C1 segment of cervical spinal cord (tissue), 14 donors: ENCODE measurements at places on chromosomes 6 and 20.

- no peak for DNase-seq
These were observed 74.4 kb upstream of the EYA4 start for GRCh38 chr6:133166766-133167165.

- no peak for DNase-seq
These were observed 66.3 kb downstream of the SLX4IP start for GRCh38 chr20:10501402-10501801.

GRCh38 chr6:159945801-159946392 lies 23.0 kb upstream of the IGF2R start:
- DNase-seq = no peak

- DNase-seq = no peak
These were observed 281.9 kb downstream of the CDKAL1 start for GRCh38 chr6:20816126-20816525.

DNA sequence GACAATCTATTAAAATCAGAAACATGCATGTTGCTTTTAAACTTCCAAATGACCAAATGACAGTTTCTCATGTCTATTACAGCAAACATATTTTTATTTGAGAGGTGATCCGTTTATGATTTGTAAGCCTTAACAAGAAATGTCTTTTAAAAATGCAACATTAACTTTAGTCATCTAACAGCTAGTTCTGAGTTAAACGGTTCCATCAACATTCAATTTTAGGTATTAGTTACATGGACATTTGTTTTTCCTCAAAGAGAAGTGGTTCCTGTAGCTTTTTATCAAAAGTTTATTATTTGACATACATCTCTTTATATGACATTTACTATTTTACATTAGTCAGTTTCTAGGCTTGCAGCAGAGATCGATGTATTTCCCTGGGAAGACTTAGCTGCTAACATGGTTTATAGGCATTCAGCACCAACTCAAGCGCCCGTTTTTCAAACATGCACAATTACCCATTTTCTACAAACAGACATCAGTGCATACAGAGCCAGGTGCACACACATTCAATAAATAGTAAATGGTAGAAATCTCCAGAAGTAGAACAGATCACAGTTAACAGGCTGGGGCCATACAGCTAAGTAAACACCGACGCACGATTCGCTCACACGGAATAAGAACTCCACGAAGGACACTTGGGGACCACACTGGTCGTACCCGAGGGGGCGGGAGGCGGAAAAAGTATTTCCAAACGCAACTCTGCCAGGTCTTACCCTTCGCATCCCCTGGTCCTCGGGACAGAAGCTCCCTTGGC lies 882 bp downstream of the CNR1 start:
- DNase-seq = no peak

DNA sequence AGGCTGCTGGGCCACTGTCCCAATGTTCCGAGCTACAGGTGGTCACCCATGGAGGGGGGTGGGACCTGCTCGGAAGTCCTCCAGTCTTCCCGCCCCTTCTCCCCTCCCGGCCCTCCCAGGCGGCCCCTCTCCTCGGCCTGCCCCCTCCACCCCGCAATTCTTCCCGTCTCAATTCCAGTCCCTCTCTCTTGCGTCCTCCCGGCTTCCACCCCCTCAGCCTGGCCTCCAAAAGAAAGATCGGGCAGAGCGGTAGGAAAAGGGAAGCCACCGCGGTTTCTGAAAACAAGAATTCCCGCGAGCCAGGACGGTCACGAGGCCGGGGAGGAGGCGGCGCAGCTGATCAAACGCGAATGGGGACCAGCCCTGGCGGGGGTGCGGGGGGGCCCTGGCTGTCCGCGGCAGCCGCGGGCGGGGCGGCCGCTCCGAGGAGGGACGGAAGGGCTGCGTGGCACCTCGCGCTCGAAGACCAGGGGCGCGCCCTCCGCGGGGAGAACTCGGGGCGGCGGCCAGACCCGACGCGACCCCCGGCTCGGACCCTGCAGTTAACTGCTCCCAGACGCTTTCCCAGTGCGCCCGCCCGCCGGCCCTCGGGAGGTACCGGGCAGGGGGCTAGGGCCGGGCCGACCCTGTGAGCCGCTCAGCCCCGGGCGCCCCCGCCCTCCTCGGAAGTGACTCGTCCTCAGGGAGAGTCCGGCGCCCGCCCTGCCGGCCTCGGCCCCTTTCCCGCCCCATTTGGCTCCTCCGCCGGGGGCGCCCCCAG lies 1.0 kb downstream of the PXDC1 start:
- DNase-seq = peak; percentile 64

- DNase-seq = no peak
These were observed 209.3 kb downstream of the DLL1 start for GRCh38 chr6:170081556-170081955.

DNA sequence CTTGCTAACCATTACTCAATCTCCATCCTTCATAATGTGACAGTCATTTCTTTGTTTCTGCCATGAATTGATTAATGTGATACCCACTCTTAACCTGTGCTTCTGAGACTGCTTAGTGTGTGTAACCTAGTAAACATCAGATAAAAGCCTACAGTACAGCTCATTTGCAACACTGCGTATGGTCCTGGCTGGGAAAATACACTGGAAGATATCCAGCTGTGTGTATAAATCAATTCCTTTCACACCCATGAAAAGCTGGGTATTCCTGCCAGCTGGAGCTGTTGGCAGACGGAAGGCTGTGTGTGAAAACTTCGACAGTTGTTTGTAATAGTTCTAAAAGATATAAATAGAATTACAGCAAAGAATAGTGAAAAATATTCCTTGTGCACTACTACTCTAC lies 509.2 kb downstream of the FRK start:
- DNase-seq = no peak

- DNase-seq = no peak
These were observed at the start of gene ADGRF5 for GRCh38 chr6:46921731-46922130. Gene ADGRF5, minus strand, starts transcription at chr6:46921938. Its CDS starts 15,176 bp downstream, at chr6:46906762.

- no peak for DNase-seq
These were observed 18.4 kb downstream of the LAMA4 start for GRCh38 chr6:112235956-112236355.

GRCh38 chr6:118553132-118553531 lies 5.0 kb downstream of the PLN start:
- no peak for DNase-seq

DNA sequence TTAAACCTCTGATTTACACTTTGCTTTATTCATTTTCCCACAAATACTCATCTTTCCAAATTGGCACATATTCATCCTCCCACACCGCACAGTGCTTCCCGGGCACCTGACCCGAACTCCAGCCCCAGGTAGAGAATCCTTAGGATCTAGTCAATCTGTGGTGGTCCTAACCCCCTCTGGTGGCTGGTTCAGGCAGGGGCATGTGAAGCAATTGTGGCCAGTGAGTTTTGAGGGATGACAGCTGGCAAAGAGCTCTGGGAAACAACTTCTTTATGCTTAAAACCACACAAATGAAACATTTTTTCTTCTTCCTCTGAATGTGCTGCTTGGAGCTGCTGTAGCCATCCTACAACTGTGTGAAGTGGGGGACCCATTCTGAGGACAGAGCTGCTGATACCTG lies 54.7 kb downstream of the ELOVL5 start:
- no peak for DNase-seq

- no peak for DNase-seq
These were observed 130.1 kb downstream of the RNASET2 start for GRCh38 chr6:166826264-166826663.

- DNase-seq = no peak
These were observed 204.4 kb upstream of the ID4 start for GRCh38 chr6:19632786-19633185.

- DNase-seq = no peak
These were observed 456.9 kb upstream of the JAG1 start for GRCh38 chr20:11130554-11131166.

- DNase-seq = no peak
These were observed 168.9 kb upstream of the COL21A1 start for GRCh38 chr6:56416247-56416646.

- no peak for DNase-seq
These were observed 71.3 kb upstream of the KCNG1 start for GRCh38 chr20:51094221-51094620.

DNA sequence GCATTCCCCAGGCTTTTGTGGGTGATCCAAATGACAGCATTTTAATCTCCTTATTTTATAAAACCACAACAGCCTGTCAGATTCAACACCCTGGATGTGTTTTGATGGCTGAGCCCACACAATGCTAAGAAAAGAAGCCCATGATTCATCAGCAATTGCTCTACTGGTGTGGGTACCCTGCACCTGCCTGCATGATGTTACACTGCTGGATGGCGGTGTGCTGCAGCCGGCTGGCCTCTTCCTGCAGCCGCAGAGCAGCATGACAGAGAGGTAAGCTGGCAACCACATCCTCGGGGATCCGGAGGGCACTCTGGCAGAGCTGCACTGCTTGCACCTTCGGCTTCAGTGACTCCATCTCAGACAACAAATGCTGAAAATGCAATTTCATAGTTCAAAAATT lies 327.5 kb downstream of the SYNE1 start:
- DNase-seq = no peak

DNA sequence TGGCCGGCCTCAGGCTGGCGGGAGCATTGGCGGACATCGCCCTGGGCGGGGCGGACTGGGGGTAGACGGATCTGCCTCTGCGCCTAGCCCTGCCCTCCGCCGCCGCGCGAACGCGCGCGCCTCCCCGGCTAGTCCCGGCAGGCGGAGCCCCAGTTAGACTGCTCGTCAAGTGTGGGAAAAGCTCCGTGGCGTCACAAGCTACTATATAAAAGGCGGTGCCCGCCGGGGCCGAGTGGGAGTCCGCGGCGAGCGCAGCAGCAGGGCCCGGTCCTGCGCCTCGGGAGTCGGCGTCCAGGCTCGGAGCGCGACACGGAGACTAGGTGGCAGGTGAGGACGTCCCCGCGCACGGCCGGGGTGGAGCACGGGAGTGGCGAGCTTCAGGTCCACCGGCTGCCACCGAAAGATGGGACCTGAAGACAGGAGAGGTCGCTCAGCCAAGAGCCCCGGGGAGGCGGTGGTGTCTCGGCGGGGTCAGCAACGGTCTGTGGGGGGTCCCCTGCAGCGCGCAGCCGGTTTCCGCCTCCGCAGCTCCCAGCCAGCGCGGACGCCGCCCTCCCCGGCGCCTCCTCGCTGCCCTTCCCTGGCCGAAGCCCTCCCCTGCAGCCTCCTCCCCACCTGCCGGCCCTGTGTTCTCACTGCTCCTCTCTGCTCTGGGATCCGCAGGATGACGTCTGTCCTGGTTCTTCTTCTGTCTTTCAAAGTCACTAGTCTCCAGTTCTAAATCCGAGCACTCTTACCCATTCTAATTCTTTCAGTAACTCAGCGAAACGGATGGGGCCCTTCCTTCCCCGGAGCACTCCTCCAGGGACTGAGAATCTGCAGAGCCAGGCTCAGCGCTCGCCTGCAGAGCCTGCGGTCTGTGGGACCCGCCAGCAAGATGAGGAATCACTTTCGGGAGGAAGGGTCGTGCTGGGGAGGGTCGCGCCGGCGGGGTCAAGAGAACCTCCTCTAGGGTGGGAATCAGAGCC lies 4.3 kb upstream of the RIPK1 start:
- DNase-seq = peak; percentile 92

GRCh38 chr20:63884506-63885263 lies 10.2 kb upstream of the DNAJC5 start:
- DNase-seq = no peak

DNA sequence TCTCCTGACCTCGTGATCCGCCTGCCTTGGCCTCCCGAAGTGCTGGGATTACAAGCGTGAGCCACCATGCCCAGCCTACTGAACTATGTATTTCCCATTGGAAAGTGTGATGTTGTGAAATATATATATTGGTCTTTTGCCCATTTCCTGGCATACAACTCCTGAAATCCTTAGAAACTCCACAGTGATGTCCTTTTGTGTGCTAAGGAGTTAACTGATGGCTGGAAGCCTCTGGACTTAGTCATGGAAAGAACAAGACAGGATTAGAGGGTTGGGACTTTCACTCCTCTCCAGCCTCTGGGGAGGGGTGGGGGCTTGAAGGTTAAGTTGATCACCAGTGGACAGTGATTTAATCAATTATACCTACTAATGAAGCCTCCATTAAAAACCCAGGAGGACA lies 7.1 kb downstream of the PANK2 start:
- DNase-seq = no peak

DNA sequence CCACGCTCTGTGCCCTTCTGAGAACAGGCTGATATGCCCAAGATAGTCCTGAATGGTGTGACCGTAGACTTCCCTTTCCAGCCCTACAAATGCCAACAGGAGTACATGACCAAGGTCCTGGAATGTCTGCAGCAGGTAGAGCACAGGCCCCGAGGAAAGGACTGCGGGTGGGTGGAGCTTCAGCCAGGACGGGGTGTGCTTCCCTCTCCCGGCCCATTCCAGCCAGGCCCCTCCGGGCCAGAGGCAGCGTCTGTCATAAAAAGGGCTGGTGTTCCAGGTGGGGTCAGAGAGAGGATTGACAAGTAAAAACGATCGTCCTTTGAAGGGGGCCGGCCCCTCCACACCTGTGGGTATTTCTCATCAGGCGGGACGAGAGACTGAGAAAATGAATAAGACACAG lies 1.3 kb downstream of the RTEL1 start:
- DNase-seq = no peak

- DNase-seq = no peak
These were observed 60.1 kb downstream of the TRIM38 start for GRCh38 chr6:26022737-26023136.
